Neural progenitor cell (in vitro differentiated cells): ENCODE measurements at places on chromosomes 7 and 10. TPM values are rescaled to one million over a fixed set of nuclear protein-coding genes. Genes with fewer than 3 reads are reported as not detected.

WNT2 gene
- total RNA-seq, result not detected in 2 replicates

DNA sequence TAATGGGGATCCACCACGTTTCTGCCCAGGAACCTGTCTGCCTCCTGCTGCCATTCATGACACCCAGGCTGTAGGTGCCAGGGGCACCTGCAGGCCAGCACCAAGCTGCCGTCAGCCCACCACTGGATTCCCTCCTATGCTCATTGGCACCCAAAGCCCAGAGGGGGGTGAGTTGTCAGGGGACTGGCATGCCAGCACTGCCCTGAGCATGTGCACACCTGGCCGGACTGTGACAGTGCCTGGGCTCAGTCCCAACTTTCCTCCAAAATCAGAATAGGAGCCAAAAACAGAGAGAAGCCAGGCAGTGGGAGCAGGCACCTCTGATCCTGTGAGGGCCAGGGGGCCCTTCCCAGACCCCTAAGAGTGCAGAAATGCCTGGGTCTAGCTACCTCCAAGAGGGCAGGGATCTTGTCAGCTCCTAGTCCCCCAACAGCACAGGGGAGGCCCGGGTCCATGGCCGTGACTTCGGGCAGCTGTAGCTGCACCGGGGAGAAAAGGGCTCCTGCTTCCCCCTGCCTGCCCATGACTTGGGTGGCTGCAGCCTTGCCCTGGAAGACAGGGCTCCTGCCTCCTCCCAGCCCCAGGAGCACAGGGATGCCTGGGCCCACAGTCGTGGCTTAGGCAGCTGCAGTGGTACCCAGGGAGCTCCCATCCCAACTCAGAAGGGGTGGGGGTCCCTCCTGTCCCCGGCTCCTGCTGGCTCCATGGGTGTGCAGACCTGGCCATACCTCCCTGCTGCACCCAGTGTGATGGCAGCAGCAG is 249.8 kb upstream of the DKK1 start:
- DNase-seq, result no peak

- DNase-seq, result peak; percentile 66
These were observed 1.8 kb downstream of the SNCG start for GRCh38 chr10:86960003-86960862.

- no peak for DNase-seq
These were observed 6.7 kb downstream of the CPEB3 start for GRCh38 chr10:92284112-92284704.

GRCh38 chr10:133129071-133129858 is 30.8 kb upstream of the KNDC1 start:
- no peak for DNase-seq

DNA sequence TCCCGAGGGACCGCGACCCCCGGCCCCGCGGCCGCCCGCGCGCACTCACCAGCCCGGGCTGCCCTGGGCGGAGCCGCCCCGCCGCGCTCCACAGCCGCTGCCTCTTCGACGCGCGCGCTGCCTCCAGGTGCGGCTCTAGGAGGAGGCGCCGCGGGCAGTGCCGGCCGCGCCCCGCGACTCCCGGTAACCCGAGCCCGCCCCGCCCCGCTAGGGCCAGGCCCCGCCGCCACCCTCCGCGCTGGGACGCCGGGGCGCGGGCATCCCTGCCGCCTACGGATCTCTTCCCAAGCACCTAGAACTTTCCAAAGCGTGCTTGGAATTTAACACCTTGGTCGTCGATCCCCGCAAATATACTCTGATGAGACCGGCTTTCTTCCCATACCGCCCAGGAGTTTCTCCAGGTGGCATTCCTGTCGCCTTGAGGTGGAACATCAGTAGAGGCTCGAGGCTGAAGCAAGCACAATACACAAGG is at the start of gene SLC26A5:
TSS of gene SLC26A5 (minus strand) at position 159 of the 472 bp plus-strand sequence. CDS start 24,693 bp downstream, outside the sequence.
- DNase-seq, result peak; percentile 83

- DNase-seq, result no peak
These were observed at the start of gene KEL for GRCh38 chr7:142961973-142962926. Gene KEL, minus strand, starts transcription at chr7:142962363. Its CDS starts 157 bp downstream, at chr7:142962206.

GRCh38 chr7:41832941-41833340 is 130.1 kb upstream of the INHBA start:
- DNase-seq, result no peak
